Germinal center (tissue), 1 donor: ENCODE measurements at places on chromosomes 12 and 14.

DNA sequence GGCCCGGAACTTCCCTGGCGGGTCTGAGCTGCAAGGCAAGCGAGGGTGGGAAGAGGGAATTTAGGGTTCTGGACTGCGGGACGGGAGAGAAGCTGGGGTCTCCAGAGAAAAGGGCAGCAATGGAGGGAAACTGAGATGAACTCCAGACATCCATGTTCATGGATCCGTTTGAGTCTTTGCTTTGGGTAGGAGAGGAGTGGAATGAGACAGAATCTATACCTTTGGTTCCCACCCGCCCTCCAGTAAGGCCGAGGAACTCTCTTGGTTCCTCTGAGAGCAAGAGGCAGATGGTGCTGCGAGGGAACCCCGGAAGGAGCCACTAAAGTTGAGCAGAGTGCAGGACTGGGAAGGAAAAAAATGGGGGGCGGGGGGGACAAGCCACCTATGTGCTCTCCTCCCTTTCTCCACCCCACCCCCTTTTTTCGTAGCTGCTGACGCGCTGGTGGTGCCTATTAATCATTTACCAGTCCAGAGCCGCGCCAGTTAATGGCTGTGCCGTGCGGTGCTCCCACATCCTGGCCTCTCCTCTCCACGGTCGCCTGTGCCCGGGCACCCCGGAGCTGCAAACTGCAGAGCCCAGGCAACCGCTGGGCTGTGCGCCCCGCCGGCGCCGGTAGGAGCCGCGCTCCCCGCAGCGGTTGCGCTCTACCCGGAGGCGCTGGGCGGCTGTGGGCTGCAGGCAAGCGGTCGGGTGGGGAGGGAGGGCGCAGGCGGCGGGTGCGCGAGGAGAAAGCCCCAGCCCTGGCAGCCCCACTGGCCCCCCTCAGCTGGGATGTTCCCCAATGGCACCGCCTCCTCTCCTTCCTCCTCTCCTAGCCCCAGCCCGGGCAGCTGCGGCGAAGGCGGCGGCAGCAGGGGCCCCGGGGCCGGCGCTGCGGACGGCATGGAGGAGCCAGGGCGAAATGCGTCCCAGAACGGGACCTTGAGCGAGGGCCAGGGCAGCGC is 1.2 kb downstream of the SSTR1 start:
- DNase-seq, result peak; percentile 13

DNA sequence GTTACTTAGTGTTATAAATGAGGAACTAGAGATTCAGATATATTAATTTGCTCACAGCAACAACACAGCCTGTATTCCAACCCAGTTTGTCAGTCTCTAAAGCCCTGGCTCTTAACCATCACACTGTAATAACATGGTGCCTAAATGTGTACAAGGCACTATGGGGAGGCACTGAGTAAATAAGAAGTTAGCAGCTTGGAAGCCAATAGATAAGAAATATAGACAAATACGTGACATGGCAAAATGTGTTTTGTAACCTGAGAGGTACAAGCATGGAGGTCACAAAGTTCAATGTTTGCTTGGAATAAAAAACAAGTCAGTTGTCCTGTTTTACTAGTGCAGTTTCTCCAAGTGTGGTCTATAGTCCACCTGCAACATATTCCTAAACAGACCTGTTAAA is 16.3 kb upstream of the SLCO1A2 start:
- DNase-seq, result no peak

DNA sequence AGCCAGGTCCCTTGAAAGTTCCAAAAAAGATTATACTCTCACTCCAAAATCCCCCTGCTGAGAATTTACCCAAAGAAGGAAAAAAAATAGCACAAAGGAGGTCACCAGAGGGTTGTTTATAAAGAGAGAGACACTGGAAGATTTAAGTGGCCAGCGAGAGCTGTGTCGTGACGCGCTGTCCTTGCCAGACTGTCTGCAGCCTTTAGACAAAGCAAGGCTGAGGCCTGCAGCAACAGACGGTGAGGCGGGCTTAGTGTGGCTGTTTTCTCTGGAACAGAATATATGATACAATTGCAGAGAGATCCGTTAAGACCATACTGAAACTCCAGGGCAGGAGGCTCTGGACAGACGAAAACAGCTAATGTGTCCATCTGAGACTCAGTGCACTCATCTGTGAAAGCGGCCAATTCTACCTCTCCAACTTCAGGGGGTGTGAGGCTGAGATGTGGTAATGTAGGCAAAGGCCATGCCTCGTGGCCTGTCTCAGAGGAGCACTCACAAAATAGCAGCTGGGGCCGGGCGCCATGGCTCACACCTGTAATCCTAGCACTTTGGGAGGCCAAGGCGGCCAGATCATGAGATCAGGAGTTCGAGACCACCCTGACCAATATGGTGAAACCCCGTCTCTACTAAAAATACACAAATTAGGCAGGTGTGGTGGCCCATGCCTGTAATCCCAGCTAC is 36.2 kb downstream of the ANAPC7 start:
- DNase-seq, result no peak

- DNase-seq, result no peak
Observed at GRCh38 chr14:74525361-74525851, 31.8 kb downstream of the ISCA2 start.

DNA sequence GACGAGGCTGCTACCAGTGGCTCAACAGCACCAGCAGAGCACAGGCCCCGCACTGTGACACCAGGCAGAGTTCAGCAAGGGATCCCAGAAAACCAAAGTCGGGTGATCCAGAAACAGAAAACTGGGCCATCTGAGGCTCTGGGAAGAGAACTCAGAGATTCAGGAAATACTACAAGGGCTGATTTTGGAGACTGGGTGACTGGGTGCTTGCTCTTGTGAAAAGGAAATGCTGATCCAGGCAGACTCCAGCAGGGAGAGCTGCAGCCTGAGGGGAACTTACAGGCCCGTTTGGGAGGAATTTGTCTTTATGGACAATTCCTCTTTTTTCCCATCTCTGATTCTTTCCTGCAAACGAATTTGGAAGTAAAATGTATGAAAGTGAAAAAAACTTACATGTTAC is 28.2 kb downstream of the FOXN3 start:
- DNase-seq, result no peak

DNA sequence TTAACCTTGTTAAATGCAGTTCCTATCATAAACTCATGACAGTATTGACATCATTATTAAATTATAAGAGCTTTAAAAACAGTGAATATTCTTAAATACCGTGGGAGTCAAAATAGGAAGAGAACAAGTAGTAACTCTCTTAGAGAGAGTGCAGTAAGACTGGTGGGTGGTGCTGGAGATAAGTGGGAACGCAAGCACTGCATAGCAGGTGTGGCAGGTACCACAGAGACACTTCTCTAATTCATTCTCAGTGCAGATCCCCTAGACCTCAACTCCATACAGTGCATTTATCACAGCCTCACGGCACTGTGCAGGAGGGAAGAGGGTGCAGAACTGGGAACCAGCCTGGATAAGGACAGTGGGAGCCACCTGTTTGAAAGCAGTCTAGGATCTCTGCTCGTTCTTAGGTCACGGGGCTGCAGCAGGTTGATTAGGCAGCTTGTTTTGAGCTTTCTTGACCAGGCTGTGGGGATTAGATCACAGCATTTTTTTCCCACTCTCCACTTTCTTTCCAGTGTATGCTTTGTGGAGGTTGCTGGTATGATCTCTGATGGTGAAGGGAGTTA is 165.6 kb downstream of the PRKCH start:
- no peak for DNase-seq

DNA sequence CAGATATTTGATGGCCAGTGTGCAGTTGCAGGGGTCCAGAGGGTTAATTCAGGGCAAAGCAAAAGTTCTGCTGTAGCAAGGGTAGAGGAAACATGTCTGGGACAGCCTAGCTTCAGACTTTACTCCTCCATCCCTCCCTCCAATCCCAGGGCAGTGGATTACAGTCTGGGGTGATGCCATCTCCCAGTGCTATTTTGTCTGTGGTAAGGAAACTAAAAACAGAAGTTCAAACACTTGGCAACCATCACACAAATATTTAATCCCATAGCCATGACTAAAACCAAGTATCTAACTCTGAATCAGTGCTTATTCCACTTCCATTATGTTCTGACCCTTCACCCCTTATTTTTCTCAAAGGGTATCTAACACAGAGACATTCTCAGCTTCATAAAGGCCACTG is 61.8 kb downstream of the PIK3C2G start:
- DNase-seq, result no peak

- DNase-seq, result no peak
Observed at GRCh38 chr14:65486863-65487262, 74.3 kb downstream of the FUT8 start.

DNA sequence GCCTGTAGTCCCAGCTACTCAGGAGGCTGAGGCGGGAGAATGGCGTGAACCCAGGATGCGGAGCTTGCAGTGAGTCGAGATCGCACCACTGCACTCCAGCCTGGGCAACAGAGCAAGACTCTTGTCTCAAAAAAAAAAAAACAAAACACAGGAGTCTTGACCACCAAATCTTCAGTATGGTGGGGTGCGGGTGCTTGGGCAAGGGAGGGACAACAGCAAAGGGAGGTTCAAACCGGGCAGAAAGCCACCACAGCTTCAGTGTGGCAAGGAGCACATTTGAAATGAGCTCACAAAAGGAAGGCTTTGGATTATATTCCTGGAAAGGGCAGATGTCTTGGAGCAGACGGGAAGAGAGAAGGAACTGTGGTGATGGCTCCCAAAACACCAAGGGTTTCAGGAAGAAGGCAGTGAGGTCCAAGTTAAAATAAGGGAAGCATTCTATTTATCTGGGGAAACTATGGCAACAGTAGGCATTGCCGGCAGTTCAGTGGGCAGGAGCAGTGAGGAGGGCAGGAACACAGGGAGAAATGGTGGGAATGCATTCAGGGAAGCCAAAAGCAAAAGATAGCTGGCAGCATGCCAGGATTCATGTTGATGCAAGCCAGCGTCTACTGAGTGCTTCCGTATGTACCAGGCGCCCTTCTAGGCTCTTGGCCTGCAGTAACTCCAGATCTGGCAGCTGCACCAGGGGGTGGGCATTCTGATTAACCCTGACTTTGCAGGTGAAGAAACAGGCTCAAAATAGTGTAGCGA is 51.0 kb upstream of the SRSF5 start:
- DNase-seq, result no peak

DNA sequence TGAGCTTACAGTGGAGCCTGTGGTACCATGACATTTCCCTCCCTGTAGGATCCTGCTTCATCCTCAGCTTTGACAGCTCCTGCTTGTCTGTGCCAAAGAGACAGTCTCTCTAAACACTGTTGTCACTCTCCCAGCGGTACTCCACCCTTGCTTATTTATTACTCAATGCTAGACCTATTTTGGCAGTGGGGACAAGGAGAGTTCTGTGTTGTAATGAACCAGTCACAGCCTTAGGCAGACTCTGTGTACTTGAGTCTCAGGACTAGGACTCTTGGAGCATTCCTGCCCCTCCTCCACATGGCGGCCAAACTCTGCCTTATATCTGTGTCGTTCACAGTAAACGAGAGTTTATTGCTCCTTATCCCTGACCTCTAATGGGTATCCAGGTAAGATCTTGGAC is 70.9 kb downstream of the PIK3C2G start:
- DNase-seq, result no peak

DNA sequence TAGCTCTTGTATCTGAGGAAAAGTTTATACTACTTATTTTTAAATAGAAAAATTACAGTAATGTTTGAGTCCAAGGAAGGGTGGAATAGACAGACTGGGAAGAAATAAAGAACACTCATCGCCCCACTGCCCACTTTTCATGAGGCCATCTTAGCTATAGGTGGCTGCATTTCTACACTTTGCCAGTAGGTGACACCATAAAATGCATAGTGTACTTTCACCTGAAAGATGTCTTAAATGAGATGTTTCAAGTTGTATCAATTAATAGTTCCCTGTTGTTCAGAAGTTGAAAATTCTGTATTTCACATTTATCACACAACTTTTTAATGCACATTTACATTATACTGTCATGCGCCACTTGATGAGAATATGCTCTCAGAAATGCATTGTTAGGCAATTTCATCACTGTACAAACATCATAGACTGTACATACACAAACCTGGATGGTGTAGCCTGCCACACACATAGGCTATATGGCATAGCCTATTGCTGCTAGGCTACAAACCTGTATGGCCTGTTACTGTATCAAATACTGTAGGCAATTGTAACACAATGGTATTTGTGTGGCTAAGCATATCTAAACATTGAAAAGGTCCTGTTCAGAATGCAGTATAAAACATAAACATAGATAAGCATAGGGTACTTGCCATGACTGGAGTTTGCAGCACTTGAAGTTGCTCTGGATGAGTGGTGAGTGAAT is 27.6 kb downstream of the PMCH start:
- peak; percentile 8 for DNase-seq

DNA sequence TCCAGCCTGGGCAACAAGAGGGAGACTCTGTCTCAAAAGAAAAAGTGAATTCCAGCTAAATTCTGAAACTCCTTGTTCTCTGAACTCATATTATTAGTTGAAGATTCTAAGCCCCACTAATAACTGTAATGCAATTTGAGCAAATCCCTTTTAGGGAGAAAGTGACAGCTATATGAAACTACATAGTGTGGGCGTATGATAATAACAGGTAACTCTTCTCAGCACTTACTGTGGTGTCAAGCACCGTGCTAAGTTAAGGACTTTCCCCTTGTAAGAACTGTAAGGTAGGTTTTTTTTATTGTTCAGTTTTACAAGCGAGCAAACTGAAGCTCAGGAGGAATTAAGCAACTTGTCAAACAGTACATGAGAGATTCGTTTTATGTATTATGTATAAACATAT is 5.4 kb downstream of the ANKRD13A start:
- no peak for DNase-seq

GRCh38 chr14:39113685-39114072 is 444 bp upstream of the GEMIN2 start:
- no peak for DNase-seq

DNA sequence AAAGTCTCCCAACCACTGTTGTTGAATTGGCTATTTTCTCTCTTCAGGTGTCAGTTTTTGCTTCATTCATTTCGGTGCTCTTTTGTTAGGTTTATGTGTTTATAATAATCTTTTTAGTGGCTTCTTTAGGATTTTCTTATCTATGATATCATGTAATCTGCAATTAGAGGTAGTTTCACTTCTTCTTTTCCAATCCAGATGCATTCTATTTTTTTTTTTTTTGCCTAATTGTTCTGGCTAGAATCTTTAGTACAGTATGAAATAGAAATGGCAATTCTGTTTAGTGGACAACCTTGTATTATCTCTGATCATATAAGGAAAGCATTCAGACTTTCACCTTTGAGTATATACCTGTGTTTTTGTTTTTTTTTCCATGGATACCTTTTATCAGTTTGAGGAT is 17.4 kb downstream of the CNOT2 start:
- peak; percentile 17 for DNase-seq

- no peak for DNase-seq
Observed at GRCh38 chr12:2054091-2055018, 1.6 kb downstream of the CACNA1C start.

DNA sequence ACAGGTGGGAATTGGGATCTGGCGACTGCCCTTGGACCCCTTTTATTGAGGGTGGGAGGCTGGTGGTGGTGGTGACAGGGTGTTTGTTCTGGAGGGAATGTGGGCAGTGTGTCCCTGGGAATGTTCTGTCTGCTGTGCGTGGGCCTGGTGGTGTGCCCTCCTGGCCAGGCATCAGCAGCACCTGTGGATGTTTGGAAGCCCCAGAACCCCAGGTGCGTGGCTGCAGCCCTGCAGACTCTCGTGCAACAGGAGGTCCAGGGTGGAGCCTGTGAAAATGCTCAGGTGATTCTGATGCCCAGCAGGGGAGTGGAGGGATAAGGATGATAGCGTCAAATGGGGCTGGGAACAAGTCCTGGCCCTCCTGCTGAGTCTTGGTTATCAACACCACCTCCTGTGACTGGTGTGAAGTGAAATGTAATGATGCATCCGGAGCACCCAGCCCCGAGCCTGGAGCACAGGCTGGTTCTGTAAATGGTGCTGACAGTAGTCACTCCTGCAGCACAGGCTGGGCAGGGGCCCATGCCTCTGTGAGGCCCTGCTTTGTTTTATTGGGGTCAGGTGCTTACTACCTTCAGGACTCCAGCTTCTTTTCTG is 176.6 kb downstream of the TSPAN9 start:
- DNase-seq, result no peak

- DNase-seq, result no peak
Observed at GRCh38 chr12:24708043-24708442, 240.9 kb downstream of the BCAT1 start.
